PC-3 (cell line): ENCODE measurements at places on chromosomes 7 and 10. TPM values are rescaled to one million over a fixed set of nuclear protein-coding genes. Genes with fewer than 3 reads are reported as not detected.

- DNase-seq, result no peak
Measured at GRCh38 chr7:30278849-30279652, 5.3 kb upstream of the ZNRF2 start.

DNA sequence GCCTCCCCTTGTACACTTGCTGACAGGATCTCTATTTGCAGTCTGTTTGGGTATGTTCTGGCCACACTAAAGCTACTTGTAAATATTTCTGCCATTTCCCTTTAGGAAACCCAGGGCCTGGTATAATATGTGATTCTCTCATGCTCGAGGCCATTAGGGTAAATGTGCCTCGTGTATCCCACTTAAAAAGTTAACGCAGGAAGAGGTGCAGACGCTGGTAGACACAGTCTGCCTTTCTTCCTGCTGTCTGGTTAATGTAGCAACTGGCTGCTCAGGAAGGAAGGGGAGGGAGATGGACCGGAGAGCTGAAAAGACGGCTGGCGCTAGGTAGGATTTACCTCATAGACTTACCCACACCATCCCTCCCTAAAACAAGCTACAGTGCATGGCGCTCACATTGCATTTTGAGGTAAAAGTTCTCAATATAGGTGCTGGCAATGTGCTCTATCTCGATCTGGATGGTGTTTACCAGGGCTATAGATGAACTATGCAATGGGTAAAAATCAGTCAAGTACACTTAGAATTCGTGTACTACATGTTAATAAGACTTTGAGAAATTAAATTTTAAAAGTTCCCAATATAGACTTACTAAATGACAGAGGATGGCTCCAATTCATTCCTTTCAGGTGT, 125.9 kb downstream of the JAZF1 start:
- DNase-seq, result no peak

DNA sequence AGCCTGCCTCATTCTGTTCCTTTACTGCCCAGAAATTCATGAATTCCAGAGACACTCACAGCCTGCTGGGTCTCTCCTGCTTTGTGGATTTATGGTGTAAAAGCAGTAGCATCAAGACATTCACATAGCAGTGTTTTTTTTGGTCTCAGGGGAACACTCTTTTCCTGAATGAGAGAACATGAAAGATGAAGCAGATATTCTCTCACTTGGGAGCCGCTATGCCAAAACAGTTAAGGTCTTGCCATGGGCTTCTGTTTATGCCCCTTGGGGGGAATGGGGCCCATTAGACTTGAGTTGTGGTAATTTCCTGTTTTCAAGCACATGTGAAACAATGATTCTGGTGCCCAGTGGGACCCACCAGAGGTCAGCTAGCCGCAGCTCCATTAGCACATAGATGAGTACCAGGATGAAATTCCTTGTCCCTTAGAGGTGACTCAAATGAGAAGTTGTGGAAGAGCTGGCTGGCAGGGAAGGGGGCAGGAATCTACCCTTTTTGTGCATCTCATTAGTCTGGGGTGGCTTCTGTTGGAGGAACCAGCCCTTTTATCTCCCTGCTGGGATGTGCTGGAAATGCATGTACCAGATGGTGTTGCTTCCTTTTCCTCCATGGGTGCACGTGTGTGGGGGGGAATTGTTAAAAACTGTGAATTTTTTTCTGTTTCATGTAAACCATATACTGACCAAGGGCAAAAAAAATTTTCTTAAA, 13.3 kb downstream of the BMPER start:
- DNase-seq, result no peak

DNA sequence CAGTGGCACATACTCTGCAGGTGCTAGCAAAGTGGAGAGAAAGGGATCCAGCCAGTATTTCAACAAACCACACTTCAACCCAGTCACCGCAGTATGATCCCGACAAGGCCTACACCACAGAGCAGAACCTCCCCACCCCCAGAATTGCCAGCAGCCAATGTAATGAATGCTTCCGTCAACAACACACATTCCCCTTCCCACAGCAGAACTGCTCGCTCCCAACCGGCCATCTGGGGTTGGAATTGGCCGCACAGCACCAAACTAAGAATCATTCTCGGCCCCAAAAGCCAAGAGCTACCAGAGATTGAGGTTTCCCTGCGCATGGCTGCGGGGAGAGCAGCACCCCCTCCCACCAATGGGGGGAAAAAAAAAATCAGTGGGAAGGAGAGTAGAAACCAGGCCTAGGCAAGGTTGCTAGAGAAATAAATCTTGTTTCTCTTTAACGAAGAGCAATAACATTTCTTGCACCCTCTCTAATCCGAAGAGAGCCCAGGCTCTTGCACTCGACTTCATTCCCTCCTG, 1.1 kb downstream of the WASL start:
- DNase-seq, result peak; percentile 79

GRCh38 chr7:115145512-115145911, 223.6 kb downstream of the MDFIC start:
- peak; percentile 68 for DNase-seq

DNA sequence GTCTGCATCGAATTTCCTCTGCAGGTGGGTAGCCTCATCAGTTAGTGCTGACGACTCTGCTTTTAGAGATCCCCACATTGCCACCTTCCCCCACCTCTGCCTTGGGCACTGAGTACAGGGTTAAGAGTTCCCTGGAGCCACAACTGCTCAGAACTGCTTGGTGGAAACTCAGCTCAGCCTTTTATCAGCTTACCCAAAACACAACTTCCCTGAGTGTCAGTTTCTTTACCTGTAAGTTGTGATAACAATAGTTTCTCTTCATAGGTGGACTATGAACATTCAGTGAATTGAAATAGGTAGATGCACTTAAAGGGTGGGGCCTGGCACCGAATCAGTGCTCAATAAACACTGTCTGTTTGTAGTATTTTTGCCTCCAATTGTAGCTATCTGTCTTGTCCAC, 11.3 kb downstream of the ASB13 start:
- DNase-seq, result no peak

DNA sequence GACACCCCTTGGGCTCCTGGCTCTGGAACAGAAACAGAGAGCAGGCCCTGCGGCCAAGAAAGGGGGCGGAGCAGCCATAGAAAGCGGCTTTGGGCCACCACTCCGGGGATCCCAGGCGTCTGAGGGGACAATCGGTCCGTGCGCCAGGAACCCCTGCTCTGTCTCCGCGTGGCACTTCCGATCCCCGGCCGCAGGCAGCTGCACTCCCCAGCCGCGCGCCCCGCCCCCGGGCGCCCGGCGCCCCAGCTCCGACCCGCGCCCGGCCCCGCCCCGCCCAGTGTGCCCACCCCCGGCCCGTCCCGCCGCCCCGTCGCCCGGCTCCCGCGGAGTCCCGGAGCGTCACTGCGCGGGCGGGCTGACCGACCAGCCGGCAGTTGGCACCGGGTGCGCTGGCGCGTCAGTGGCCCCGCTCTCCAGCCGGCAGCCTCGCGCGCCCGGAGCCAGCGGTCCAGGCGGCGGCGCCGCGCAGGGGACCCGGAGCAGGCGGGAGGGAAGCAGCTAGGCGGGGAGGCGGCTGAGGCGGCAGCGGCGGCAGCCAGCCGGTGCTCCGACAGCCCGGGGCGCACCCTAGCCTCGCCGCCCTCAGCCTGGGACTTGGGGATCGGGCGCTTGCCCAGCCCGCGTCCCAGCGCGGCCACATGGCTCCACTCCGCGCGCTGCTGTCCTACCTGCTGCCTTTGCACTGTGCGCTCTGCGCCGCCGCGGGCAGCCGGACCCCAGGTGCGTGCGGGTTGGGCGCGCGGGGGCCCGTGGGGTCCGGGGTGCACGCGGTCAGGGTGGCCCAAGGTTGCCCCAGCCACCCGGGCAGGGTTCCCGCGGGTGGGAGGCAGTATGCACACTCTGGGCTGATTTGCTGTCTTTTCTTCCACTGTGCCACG, at the start of gene ADAMTS14:
Gene ADAMTS14, plus strand, starts transcription at position 342 of the 878 bp plus-strand sequence. Its CDS starts 297 bp downstream, at position 639.
- DNase-seq, result peak; percentile 61

- DNase-seq, result no peak
Measured at GRCh38 chr10:71077143-71077581, 135.2 kb upstream of the UNC5B start.

GRCh38 chr10:35933940-35934641, 292.0 kb upstream of the FZD8 start:
- DNase-seq, result no peak

DNA sequence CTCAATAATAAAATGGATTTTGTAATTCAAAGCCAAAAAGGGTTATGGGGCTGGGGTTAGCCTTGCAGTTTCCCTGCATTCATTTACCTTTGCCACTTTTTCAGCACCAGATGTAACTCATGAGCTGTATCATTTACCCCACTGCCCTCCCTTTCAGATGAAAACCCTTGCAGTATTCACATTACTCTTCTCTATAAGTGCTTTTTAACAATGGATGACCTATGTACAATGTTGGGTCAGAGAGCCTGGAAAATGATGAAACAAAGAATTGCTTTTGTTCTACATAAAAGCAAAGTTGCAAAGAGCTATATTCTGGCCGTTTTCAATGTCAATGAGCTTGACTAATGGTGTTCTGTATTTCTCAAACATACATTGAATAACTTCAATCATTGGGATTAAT, 189.7 kb downstream of the TMEM26 start:
- no peak for DNase-seq

DNA sequence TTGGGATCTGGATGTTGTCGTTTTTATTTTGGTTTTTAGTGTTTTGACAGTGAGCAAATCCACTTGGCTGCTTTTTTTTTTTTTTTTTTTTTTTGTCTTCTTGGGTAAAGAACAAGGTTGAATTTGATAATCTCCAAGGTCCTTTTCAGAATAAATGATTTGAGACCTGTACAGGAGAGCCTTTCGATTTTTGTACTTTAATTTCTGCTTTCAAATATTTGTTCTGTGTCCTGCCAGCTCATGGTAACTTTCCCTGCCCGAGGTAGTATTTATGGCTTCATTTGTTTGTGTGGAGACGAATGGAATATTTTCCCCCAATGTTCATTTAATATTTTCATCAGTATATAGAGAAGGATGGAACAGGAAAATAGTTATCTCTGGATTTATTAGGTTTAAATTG, 19.9 kb downstream of the WAC start:
- no peak for DNase-seq

DNA sequence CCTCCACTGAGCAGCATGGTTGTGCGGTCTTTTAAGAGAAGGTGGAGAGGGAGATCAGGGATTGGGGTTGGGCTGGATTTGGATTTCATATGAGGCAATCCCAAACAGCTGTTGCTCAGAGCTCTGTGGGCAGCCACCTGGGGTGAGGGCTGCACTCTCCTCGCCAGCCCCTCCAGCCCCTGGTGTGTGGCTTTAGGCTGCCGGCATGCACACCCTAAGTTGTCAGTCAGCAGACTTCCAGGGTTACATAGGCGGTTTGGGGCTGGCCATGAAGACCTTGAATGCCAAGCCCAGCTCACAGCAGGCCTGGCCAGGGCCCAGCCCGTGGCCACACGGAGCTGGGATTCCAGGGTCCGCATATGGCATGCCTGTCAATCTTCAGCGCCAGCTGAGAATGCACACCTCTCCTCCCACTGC, 54.8 kb downstream of the ZMIZ1 start:
- DNase-seq, result no peak

GRCh38 chr10:97388152-97388551, 13.0 kb downstream of the RRP12 start:
- DNase-seq, result no peak

DNA sequence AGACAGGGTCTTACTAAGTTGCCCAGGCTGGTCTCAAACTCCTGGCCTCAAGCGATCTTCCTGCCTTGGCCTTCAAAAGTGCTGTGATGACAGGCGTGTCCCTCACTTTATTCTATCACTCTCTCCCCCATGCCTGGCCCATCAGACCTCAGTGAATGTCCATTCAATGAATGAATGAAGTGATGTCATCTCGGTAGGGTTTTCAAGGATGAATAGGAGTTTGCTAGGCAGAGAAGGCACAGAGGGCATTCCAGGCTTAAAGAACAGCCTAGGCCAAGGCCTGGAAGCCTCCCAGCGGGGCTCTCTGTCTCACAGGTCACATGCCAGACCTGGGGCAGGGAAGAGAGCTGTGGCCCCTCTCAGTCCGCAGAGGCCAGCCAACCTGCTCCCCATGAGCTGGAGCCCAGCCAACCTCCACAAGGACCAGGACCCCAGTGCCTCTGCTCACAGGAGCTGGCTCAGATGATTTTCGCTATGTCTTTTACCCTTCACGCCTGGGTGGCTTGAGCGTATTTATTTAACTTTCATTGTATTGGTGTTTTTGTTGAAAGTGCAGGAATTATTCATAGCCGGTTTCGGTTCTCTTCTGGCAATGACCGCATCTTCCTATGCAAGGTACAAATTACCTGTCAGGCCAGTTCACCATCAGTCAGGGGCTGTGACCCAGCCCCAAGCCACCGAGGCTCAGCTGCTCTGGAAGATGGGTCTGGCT, 11.8 kb upstream of the TNRC18 start:
- DNase-seq, result no peak

DNA sequence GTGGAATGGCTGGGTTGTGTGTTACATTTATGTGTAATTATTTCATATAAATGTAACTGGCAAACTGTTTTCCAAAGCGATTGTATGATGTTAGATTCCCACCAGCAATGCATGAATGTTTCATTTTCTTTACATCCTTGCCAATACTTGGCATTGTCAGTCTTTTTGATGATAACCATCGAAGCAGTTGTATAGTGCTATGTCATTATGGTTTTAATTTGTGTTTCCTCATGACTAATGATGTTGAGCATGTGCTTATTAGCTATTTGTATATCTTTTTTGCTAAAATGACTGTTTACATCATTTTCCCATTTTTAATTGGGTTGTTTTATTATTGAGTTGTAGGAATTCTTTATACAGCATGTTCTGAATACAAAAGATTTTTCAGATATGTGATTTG, 22.3 kb downstream of the AHCYL2 start:
- no peak for DNase-seq

- DNase-seq, result no peak
Measured at GRCh38 chr10:99537989-99538917, 5.5 kb downstream of the NKX2-3 start.

KNDC1 gene
- not detected in 2 replicates for total RNA-seq

ZP3 gene
- total RNA-seq, result 11.9 and 21.6 TPM in 2 replicates

SNX10 gene
- total RNA-seq, result 6.2 and 7.9 TPM in 2 replicates
